ENCODE measurements at places on chromosomes 1 and 21. TPM values are rescaled to one million over a fixed set of nuclear protein-coding genes. Genes with fewer than 3 reads are reported as not detected.

The FAM163A gene
- 0.56 TPM for total RNA-seq

GRCh38 chr1:101875891-101876290 is 120.8 kb downstream of the OLFM3 start:
- no peak for DNase-seq

The ANGPTL3 gene
- 0.12 TPM for total RNA-seq

The SHE gene
- 3.9 TPM for total RNA-seq

The LRRC8B gene
- total RNA-seq = 14.4 TPM

- no peak for DNase-seq
These were observed 624.4 kb downstream of the LMO4 start for GRCh38 chr1:87953121-87953520.

- DNase-seq = no peak
These were observed 133.4 kb downstream of the SYT2 start for GRCh38 chr1:202576816-202577215.

- DNase-seq = no peak
These were observed 5.9 kb upstream of the A3GALT2 start for GRCh38 chr1:33326785-33327184.

DNA sequence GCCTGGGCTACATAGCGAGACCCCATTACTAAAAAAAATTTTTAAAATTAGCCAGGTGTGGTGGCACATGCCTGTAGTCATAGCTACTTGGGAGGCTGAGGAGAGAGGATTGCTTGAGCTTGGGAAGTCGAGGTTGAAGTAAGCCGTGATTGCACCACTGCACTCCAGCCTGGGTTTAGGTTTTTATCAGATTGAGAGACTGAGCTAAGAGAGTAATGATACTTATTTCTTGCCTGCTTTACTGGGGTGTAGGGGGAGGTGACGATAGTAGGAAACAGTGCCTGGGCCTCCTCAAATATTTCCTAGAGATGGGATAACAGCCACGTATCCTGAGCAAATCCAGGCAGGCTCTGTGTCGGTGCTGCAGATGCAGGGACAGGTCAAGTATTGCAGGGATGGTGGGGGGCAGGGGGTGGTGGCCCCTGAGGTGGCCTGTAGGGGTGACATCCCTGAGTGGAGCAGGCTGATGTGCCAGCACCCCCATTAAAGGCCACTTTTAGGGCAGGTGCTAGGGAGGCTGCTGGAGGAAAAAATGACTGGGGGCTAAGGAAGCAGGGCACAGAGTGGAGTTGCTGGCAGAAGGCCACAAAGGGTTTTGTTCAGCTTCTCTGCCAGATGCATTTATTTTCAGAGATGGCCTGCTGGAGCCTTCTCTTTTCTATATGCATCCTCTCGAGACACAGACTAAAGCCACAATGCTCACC is 130.5 kb downstream of the RHOU start:
- peak; percentile 10 for DNase-seq

- no peak for DNase-seq
These were observed 80.6 kb upstream of the SLC44A3 start for GRCh38 chr1:94739521-94740061.

DNA sequence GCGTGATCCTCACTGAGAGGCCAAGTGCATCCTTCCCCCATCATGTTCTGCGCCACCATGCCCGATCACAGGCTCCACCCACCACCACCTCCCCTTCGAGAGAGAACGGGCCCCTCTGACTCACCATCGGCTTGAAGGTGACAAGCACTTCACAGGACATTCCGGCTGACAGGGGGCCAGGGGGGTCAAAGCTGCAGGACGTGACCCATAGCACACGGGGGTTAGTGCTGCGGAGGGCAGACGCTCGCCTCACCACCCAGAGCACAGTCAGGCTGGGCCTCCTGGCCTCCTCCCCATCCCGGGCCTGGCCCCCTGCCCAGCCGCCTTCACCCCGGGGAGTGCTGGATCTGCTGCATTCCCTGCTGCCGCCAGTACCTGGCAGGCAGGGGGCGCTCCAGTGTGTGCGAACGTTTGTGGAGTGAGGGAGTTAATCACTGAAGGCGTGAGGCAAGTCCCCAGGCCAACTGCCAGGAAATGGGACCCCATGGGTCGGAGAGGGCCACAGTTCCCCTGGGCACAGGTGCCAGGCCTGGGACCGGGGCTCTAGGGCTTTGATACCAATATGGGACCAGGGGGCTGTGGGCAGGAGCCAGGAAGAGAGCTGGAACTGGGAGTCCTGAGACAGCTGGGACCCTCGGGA is 40.9 kb upstream of the TMEM52 start:
- peak; percentile 81 for DNase-seq

The CFHR3 gene
- not detected for total RNA-seq

The FMO2 gene
- total RNA-seq = 1.3 TPM

The GALE gene
- total RNA-seq = 163 TPM

The KANK4 gene
- total RNA-seq = 1.7 TPM

DNA sequence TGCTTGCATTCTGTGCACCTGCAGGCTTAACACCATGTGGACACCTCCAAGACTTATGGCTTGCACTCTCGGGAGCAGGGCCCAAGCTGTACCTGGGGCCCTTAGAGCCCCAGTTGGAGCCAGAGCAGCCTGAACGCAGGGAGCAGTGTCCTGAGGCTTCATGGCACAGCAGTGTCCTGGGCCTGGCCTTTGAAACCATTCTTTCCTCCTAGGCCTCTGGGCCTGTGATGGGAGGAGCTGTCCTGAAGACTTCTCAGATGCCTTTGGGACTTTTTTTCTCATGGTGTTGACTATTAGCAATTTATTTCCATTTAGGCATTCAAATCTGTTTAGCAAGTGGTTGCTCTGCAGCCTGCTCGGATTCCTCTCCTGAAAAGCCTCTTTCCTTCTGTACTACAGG is 11.0 kb downstream of the RPTN start:
- no peak for DNase-seq

- no peak for DNase-seq
These were observed 5.3 kb downstream of the HTR1D start for GRCh38 chr1:23211955-23212354.

DNA sequence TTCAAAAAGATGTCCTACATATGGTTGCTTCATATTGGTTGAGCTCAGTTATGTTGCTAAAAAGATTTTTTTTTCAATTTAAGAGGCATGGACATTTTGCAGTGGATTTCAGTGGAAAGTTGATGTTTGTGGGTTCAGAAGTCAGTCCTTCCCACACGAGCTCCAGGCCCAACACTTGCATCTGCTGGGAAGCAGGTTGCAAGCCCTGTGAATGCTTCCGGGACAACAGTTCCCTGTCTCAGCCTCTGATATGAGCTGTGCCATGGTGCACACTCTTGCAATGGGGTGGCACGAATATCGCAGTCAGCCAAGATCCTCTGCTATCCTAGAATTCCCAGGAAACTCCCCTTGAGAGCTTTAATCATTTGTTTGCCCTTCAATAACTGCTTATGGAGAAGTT is 30.3 kb upstream of the ABCG1 start:
- DNase-seq = no peak

GRCh38 chr1:167175901-167176300 is 44.8 kb upstream of the POU2F1 start:
- no peak for DNase-seq
